ENCODE measurements at places on chromosomes 12 and 14. TPM values are rescaled to one million over a fixed set of nuclear protein-coding genes. Genes with fewer than 3 reads are reported as not detected.

The COX8C gene
- total RNA-seq = not detected

The MYF5 gene
- not detected for total RNA-seq

The SLC5A8 gene
- not detected for total RNA-seq

The NRXN3 gene
- total RNA-seq = 4.3 TPM

The PLXNC1 gene
- 23.2 TPM for total RNA-seq

The DIO3 gene
- 51.3 TPM for total RNA-seq

The IFT81 gene
- total RNA-seq = 14.6 TPM

The LRTM2 gene
- not detected for total RNA-seq

The SCAF11 gene
- 102 TPM for total RNA-seq

- peaks cover 25% of the 10 kb centered on the region for H3K4me1 ChIP-seq
- H3K27me3 ChIP-seq = no peaks in the 10 kb centered on the region
- no peak overlapping the region for H3K4me3 ChIP-seq
- no peaks in the 10 kb centered on the region for H3K36me3 ChIP-seq
- DNase-seq = no peak
Measured at GRCh38 chr12:121576851-121577391, 3.9 kb downstream of the KDM2B start.

DNA sequence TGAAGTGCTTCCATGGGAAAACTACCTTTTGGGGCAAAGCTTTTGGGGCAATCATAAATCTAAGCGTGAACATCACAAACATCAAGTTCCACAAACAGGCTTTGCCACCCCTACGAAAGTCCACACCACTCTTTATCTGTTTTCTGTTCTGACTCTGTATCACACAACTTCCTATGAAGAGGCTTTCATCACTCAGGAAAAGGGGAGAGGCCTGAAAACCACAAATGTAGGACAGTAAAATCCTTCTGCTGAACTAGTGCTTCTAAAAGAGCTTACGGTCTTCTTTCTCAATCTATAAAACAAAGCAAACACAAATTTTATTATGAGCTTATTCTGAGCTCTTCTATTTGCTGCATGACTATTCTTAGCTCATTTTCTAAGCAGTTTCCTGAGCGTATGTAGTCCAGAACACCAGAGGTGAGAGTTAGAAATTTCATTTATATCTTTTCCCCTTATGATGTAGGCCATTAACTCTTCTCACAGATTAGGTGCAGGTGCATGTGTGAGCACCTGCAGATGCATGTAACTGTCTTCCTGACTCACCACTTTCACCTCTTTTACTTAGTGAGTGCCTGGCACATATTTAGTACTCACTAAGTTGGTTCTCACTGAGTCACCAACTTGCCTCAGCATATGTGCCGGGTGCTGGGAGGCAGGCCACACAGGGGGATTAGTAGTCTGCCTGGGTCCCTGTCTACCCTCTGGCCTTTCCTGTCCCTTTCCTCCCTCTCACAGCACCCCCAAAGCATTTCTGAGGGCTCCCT is 32.9 kb upstream of the SYCP3 start:
- H3K27ac ChIP-seq = no peak overlapping the region
- H3K4me3 ChIP-seq = no peak overlapping the region
- peaks cover 3% of the 10 kb centered on the region for H3K36me3 ChIP-seq
- H3K4me1 ChIP-seq = peaks cover 3% of the 10 kb centered on the region

GRCh38 chr12:67045650-67046049 is 223.5 kb upstream of the CAND1 start:
- no peak overlapping the region for H3K27ac ChIP-seq
- DNase-seq = no peak
- H3K36me3 ChIP-seq = no peaks in the 10 kb centered on the region
- no peaks in the 10 kb centered on the region for H3K27me3 ChIP-seq

DNA sequence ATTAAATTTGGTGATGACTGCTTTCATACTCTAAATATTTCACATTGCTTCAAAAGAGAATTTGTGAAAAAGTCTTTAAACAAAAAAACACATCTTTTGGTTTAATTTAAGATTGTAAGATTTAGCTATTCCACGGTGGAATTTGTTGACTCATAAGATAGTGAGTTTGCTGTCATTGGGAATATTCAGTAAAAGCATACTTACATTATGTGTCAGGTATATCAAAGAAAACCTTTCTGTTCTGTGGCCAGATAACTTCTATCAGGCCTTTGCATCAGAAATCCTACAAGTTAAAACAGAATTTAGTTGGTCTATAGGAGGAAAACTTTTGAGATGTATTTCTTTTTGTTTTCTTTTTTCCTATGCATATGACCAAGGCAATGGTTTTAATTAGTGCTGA is 148.8 kb upstream of the E2F7 start:
- no peaks in the 10 kb centered on the region for H3K4me1 ChIP-seq
- H3K27ac ChIP-seq = no peak overlapping the region
- no peak for DNase-seq
- no peaks in the 10 kb centered on the region for H3K27me3 ChIP-seq

DNA sequence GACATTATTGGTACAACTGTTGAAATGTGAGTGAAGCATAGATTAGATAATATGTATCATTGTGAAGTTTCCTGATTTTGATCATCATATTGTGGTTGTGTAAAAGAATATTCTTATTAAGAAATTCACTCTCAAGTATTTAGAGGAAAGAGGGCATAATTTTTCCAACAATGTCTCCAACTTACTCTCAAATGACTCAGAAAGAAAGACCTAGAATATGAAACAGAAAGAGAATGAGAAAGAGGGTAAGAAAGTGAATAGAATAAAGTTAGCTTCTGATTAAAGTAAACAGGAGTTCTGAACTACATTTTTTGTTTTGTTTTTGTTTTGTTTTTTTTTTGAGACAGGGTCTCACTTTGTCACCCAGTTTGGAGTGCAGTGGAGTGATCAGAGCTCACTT is 123.0 kb downstream of the CPNE8 start:
- H3K27ac ChIP-seq = no peak overlapping the region
- H3K4me1 ChIP-seq = no peaks in the 10 kb centered on the region
- H3K4me3 ChIP-seq = no peak overlapping the region
- H3K36me3 ChIP-seq = no peaks in the 10 kb centered on the region
- no peaks in the 10 kb centered on the region for H3K27me3 ChIP-seq
- DNase-seq = no peak

DNA sequence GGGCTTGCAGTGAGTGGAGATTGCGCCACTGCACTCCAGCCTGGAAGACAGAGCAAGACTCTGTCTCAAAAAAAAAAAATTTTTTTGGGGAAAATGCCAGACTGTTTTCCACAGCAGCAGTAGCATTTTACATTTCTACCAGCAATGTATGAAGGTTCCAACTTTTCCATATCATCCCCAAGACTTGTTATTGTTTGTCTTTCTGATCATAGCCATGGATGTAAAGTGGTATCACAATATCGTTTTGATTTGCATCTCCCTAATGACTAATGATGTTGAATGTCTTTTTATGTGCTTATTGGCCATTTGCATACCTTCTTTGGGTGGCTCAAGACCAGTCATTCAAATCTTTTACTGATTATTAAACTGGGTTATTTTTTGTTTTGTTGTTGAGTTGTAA is 63.7 kb downstream of the NTN4 start:
- no peaks in the 10 kb centered on the region for H3K36me3 ChIP-seq
- no peaks in the 10 kb centered on the region for H3K27me3 ChIP-seq
- no peak for DNase-seq

GRCh38 chr14:72341237-72341636 is 409.0 kb downstream of the RGS6 start:
- H3K4me3 ChIP-seq = no peak overlapping the region
- H3K27me3 ChIP-seq = no peaks in the 10 kb centered on the region
- H3K4me1 ChIP-seq = no peaks in the 10 kb centered on the region
- H3K36me3 ChIP-seq = no peaks in the 10 kb centered on the region
- no peak overlapping the region for H3K27ac ChIP-seq
- DNase-seq = no peak

DNA sequence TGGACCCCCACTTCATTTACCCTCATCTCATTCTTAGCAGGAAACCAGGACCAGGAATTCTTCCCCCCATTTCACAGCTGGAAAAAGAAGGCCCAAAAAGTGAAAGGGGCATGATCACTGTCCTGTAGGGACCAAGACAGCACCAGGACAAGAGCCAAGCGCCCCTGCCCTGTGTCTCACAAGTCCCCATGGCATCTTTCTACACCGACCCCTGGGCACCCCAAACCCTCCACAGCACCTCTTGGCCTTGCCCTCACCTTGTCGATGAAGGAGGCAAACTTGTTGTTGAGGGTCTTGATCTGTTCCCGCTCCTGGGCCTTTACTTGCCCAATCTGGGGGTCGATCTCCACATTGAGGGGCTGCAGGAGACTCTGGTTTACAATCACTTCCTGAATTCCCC is 710 bp downstream of the KRT76 start:
- H3K4me3 ChIP-seq = no peak overlapping the region
- peaks cover 20% of the 10 kb centered on the region for H3K27me3 ChIP-seq
- no peaks in the 10 kb centered on the region for H3K4me1 ChIP-seq
- no peak overlapping the region for H3K27ac ChIP-seq
- no peak for DNase-seq

Data from hepatocyte (in vitro differentiated cells).